ENCODE measurements at places on chromosomes 12 and 14. TPM values are rescaled to one million over a fixed set of nuclear protein-coding genes. Genes with fewer than 3 reads are reported as not detected.

Gene C14orf180
- total RNA-seq: not detected

Gene SLC17A8
- not detected for total RNA-seq

GRCh38 chr12:100020370-100020769, 35.6 kb upstream of the ANKS1B start:
- no peak for DNase-seq

DNA sequence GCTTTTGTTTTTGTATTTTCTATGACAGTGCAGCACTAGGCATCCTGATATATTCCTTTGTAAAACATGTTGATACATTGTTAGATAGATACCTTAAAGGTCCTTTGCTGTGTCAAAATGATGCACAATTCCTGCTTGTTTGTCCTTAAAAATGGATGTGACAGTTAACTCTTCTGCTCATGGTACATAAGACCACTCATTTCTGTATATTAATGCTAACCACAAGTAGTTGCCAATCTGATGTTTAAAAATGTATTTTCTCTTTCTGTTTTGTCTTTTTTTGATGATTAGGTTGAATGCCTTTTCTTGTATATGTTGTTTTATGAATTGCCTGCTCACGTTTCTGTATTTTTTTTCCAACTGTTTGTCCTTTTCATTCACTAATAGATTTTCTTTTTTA, 35.1 kb downstream of the ATF7IP start:
- no peak for DNase-seq

GRCh38 chr14:96501217-96501739, 904 bp upstream of the PAPOLA start:
- DNase-seq: no peak

- DNase-seq: no peak
These were observed 47.2 kb downstream of the UBE3B start for GRCh38 chr12:109524466-109525278.

DNA sequence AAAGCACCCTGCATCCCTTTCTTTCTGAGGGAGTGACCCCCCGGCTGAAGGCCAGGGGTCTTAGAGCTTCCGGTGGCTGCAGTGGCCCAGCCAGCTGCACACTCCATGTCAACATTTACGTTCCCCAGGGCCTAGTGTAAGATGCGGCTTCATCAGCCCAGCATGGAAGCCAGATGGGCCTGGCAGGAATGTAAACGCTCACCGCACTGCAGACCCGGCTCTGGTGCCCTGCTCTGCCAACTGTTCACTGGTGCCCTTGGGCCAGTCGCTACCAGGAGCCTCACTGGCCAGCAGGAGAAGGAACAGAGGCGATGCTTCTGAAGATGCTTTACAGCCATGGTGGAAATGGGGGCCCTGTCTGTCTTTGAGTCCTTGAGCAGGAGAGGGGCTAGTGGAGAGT, 8.6 kb upstream of the TMEM119 start:
- no peak for DNase-seq

DNA sequence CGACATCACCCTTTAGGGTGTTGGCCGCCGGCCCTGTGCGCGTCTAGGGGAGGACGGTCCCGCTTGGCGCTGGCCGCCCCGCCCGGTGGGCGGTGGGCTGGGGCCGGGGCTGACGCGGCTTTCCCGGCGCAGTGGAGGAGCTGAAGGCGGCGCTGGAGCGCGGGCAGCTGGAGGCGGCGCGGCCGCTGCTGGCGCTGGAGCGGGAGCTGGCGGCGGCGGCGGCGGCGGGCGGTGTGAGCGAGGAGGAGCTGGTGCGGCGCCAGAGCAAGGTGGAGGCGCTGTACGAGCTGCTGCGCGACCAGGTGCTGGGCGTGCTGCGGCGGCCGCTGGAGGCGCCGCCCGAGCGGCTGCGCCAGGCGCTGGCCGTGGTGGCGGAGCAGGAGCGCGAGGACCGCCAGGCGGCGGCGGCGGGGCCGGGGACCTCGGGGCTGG, 3.6 kb downstream of the TNFAIP2 start:
- no peak for DNase-seq

GRCh38 chr14:104689109-104689880, at the start of gene INF2:
Gene INF2 (plus strand): TSS chr14:104689618. CDS start chr14:104701366, 11,748 bp downstream.
- no peak for DNase-seq

GRCh38 chr12:74644681-74645080, 107.0 kb downstream of the ATXN7L3B start:
- no peak for DNase-seq

Gene KCNC2
- 0.10 TPM for total RNA-seq

GRCh38 chr14:103221781-103222358, 98.6 kb downstream of the TNFAIP2 start:
- DNase-seq: no peak

DNA sequence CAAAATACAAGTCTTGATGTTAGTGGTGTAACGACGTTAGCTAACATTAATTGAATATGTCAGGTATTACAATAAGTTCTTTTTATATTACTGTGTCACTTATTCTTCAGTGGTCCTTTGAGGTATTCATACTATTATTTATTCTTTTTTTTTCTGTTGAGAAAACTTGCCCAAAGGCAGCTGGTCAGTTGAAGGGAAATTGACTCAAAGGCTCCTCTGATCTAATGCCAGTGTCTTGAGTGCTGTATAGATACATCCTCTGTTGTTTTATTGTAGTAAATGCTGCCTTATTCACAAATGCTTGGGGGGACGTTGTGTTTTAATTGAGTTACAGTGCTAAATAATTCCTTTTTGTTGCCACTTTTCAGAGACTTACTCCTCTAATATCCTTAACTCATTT, 23.0 kb downstream of the SCYL2 start:
- no peak for DNase-seq

Data from lower leg skin (tissue), 4 donors.